ENCODE measurements at places on chromosomes 6 and 20.
A peak's percentile ranks its signal among the peaks of the same experiment; 100 is the strongest.

DNA sequence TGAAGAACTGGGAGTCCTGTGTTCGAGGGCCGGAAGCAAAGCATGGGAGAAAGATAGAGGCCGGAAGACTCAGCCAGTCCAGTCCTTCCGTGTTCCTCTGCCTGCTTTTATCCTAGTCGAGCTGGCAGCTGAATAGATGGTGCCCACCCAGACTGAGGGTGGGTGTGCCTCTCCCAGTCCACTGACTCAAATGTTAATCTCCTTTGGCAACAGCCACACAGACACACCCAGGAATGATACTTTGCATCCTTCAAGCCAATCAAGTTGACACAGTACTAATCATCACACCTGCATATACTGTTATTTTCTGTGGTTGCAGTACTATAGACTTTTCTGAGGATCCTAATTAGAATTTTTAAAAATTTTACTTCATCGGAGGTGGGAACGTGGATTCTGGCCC is 21.3 kb downstream of the PCMTD2 start:
- H3K36me3 ChIP-seq, result peaks cover 3% of the 10 kb centered on the region
- H3K27ac ChIP-seq, result no peak overlapping the region
- DNase-seq, result peak; percentile 34
- no peaks in the 10 kb centered on the region for H3K27me3 ChIP-seq
- H3K4me1 ChIP-seq, result peaks cover 3% of the 10 kb centered on the region
- H3K4me3 ChIP-seq, result no peak overlapping the region

DNA sequence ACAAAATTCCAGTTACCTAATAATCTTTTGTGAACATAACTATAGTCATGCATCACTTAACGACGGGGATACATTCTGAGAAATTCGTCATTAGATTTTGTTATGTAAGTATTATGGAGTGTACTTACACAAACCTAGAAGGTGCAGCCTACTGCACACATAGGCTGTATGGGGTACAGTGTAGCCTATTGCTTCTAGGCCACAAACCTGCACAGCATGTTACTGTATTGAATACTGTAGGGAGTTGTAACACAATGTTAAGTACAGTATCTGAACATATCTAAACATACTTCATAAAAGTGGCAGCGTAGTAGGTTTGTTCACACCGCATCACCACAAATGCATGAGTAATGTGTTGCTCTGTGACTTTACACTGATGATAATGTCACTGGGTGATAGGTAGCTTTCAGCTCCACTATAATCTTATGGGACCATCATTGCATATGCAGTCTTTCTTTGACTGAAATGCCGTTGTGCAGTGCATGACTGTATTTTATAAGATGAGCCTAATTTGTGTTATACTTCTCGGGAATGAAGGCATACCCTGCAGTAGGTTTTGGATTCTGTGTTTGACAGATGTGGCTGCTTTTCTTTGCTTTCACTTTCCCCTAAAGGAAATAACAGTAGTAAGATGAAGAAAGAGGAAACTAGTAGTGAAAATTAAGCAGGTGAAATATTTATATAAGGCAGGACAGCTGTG is 365.6 kb downstream of the FARS2 start:
- peak overlapping the region; percentile 61 for H3K27ac ChIP-seq
- peaks cover 23% of the 10 kb centered on the region for H3K4me1 ChIP-seq
- H3K4me3 ChIP-seq, result peak overlapping the region; percentile 62
- DNase-seq, result peak; percentile 70

- H3K36me3 ChIP-seq, result no peaks in the 10 kb centered on the region
- peaks cover 40% of the 10 kb centered on the region for H3K27me3 ChIP-seq
- H3K4me3 ChIP-seq, result no peak within 1 kb of the TSS
- H3K27ac ChIP-seq, result no peak within 1 kb of the TSS
- DNase-seq, result no peak
Observed at GRCh38 chr6:25754535-25754934, at the start of gene SLC17A4. Gene SLC17A4 (plus strand): TSS chr6:25754742. CDS start chr6:25761963, 7,221 bp downstream.

- H3K27ac ChIP-seq, result no peak overlapping the region
- H3K4me1 ChIP-seq, result no peaks in the 10 kb centered on the region
- DNase-seq, result no peak
- no peak overlapping the region for H3K4me3 ChIP-seq
Observed at GRCh38 chr6:126723541-126724170, 383.7 kb downstream of the CENPW start.

DNA sequence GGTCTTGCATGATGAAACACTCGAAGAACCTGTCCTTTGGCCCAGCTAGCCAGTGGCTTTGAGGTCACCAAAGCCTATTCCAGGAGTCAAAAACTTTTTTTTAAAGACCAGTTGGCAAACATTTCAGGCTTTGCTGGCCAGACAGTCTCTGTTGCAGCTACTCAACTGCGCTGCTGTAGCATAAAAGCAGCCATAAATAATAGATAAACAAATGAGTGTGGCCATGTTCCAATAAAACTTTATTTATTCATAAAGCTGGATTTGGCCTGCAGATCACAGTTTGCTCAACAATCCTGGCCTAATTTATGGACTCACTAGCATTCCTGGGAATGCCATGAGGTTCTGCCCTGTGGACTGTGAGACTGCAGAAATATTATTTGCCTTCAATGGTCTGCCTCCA is 68.8 kb upstream of the LTV1 start:
- H3K27me3 ChIP-seq, result no peaks in the 10 kb centered on the region
- H3K4me1 ChIP-seq, result peaks cover 4% of the 10 kb centered on the region
- no peak overlapping the region for H3K4me3 ChIP-seq
- DNase-seq, result no peak
- H3K36me3 ChIP-seq, result peaks cover 35% of the 10 kb centered on the region
- no peak overlapping the region for H3K27ac ChIP-seq

DNA sequence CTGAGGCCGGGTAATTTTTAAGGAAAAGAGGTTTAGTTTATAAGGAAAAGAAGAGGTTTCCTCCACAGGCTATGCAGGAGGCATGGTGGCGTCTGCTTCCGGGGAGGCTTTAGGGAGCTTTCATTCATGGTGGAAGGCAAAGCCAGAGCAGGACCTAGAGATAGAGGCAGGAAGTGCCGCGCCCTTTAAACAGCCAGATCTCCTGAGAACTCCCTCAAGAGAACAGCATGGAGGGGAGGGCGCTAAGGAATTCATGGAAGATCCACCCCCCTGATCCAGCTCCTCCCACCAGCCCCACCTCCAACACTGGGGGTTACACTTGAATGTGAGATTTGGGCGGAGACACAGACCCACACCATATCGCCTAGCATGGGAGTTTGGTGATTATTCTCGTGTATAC is 13.9 kb upstream of the DACT2 start:
- H3K36me3 ChIP-seq, result no peaks in the 10 kb centered on the region
- no peak overlapping the region for H3K4me3 ChIP-seq
- no peaks in the 10 kb centered on the region for H3K4me1 ChIP-seq
- DNase-seq, result no peak
- peaks cover 3% of the 10 kb centered on the region for H3K27me3 ChIP-seq
- H3K27ac ChIP-seq, result no peak overlapping the region

DNA sequence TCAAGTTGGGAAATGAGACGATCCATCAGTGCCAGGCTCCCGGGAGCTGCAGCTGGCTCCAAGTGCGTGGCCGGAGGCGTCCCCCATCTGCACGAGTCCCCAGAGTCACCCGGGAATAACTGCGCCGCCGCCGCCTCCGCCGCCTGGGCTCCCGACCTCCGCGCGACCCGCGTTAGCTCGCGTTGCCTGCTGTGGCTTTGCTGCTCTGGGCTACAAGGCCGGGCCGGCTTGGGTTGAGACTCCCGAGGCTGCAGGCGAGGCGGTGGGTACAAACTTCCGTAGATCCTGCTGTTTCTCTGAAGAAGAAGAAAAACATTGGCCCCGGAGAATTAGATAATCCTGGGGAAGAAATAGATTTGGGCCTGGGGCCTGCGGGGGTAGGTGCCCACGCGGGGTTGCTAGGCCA is 7.4 kb upstream of the LAMP5 start:
- no peaks in the 10 kb centered on the region for H3K36me3 ChIP-seq
- peaks cover 37% of the 10 kb centered on the region for H3K27me3 ChIP-seq
- no peak overlapping the region for H3K4me3 ChIP-seq
- DNase-seq, result no peak
- H3K27ac ChIP-seq, result no peak overlapping the region

DNA sequence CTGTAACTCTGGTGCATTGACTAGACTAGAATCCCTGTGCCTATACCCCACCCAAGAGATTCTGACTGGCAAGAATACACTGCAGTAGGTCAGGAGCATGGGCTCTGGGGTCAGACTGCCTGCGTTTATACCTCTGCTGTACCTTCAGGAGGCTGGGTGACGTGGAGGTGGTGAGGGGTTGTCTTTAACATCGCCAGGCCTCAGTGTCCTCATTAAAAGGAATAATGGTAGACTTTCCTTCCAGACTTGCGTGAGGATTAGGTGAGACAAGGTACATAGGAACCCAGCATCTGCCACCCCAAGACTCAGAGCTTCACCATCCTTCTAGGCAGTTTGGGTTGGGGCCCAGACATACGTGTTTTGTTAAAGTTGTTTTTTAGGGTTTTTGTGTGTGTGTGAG is 44.3 kb downstream of the TM9SF4 start:
- peaks cover 55% of the 10 kb centered on the region for H3K36me3 ChIP-seq
- H3K4me1 ChIP-seq, result peaks cover 7% of the 10 kb centered on the region
- H3K27me3 ChIP-seq, result no peaks in the 10 kb centered on the region
- H3K4me3 ChIP-seq, result no peak overlapping the region
- no peak for DNase-seq
- H3K27ac ChIP-seq, result no peak overlapping the region

- H3K36me3 ChIP-seq, result no peaks in the 10 kb centered on the region
- DNase-seq, result no peak
Observed at GRCh38 chr6:71496018-71496721, 207.6 kb downstream of the OGFRL1 start.

GRCh38 chr6:53125276-53125675 is 23.4 kb downstream of the GCM1 start:
- H3K27me3 ChIP-seq, result peaks cover 21% of the 10 kb centered on the region
- H3K27ac ChIP-seq, result no peak overlapping the region
- H3K4me3 ChIP-seq, result no peak overlapping the region

- H3K36me3 ChIP-seq, result no peaks in the 10 kb centered on the region
- no peaks in the 10 kb centered on the region for H3K27me3 ChIP-seq
- H3K4me3 ChIP-seq, result no peak overlapping the region
- peak overlapping the region; percentile 72 for H3K27ac ChIP-seq
Observed at GRCh38 chr6:159080217-159080976, 35.6 kb upstream of the TAGAP start.

GRCh38 chr6:73262671-73263569 is at the start of gene KHDC1:
Gene KHDC1 (minus strand): TSS chr6:73263196. CDS start chr6:73242517, 20,679 bp downstream.
- peak within 1 kb of the TSS; percentile 83 for H3K27ac ChIP-seq
- DNase-seq, result peak; percentile 89
- peaks cover 29% of the 10 kb centered on the region for H3K4me1 ChIP-seq
- H3K4me3 ChIP-seq, result peak within 1 kb of the TSS; percentile 86

- H3K27ac ChIP-seq, result no peak overlapping the region
- no peaks in the 10 kb centered on the region for H3K36me3 ChIP-seq
- no peaks in the 10 kb centered on the region for H3K4me1 ChIP-seq
- no peaks in the 10 kb centered on the region for H3K27me3 ChIP-seq
Observed at GRCh38 chr20:43569282-43569681, 10.5 kb downstream of the SGK2 start.

DNA sequence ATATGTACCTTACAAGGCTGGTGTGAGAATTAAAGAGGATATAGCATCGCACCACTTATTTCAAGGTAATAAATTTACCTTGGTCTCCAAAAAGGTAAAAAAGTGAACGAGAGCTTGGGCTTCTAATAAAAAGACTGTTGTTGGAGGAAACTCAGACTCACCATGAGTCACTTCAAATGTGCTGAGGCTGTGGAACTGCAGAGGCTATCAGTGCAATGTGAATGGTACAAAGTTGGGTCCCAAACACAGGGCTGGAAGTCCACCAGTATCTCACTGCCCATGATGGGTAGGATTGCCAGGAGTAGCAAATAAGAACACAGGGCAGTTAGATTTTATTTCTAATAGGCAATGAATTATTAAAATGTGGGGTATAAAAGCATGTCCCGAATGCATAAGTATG is 200.6 kb downstream of the MAFB start:
- H3K27ac ChIP-seq, result no peak overlapping the region
- no peak overlapping the region for H3K4me3 ChIP-seq
- H3K4me1 ChIP-seq, result no peaks in the 10 kb centered on the region
- DNase-seq, result no peak

DNA sequence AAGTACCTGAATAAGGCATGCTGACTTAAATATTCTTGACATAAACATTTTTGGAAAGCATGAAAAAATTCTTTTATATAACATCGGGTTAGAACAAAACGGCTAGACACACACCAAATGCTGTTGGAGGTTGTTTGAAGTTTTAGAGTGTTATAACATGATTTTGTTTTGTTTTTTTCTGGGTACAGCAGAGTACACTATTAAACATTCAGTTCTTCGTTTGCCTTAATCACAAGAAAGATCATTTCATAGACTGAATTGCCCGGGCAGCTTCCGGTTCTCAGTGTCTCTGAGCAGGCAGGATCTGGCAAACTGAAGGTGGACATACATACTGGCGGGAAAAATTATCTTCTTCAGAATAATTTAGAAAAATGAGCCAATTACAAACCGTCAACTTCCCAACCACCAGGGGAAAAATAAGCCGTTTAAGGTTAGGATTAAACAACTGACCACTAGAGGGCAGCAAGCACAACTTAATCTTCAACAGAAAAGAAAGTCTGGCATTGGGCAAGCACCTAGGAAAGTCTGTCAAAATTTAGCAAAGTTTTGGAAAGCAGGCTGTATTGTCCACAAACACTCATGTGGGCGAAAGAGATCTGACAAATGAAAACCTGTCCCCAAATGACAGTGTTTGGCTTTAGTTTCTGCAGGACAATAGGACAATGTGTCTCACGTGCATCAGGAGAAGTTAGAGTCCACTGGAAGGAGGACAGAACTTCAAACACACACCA is 15.0 kb downstream of the ZNF217 start:
- H3K4me1 ChIP-seq, result peaks cover 75% of the 10 kb centered on the region
- peaks cover 83% of the 10 kb centered on the region for H3K36me3 ChIP-seq
- H3K27ac ChIP-seq, result peak overlapping the region; percentile 82
- peak; percentile 92 for DNase-seq

DNA sequence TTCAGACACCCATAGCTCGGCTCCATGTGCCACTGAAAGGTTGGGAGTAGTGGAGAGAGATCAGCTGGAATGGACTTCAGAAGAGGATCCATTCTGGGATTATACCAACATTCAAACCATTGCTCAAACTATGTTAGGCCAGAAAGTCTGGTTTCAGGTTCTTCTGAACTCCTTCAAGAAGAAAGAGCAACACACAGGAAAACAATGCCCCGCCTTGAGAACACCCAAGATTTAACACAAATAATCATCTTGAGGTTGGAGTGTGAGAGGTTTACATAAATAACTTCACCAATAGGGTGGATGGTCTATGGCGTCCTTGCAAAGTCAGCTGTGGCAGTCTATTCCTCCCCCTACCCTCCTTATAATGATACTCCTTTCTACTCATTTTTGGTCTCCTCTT is 211.6 kb upstream of the SUPT3H start:
- peaks cover 2% of the 10 kb centered on the region for H3K36me3 ChIP-seq
- no peaks in the 10 kb centered on the region for H3K27me3 ChIP-seq
- H3K4me3 ChIP-seq, result peak overlapping the region; percentile 3
- peaks cover 73% of the 10 kb centered on the region for H3K4me1 ChIP-seq
- peak overlapping the region; percentile 46 for H3K27ac ChIP-seq
- DNase-seq, result peak; percentile 63

- H3K27me3 ChIP-seq, result no peaks in the 10 kb centered on the region
- peaks cover 9% of the 10 kb centered on the region for H3K36me3 ChIP-seq
- no peak overlapping the region for H3K4me3 ChIP-seq
- no peak for DNase-seq
- no peak overlapping the region for H3K27ac ChIP-seq
Observed at GRCh38 chr6:79066330-79066729, 11.7 kb downstream of the PHIP start.

- H3K4me1 ChIP-seq, result peaks cover 81% of the 10 kb centered on the region
- H3K36me3 ChIP-seq, result peaks cover 10% of the 10 kb centered on the region
- H3K4me3 ChIP-seq, result peak overlapping the region; percentile 65
- peak; percentile 90 for DNase-seq
Observed at GRCh38 chr6:14452567-14453527, 335.3 kb downstream of the CD83 start.
